H9 (cell line): ENCODE measurements at places on chromosomes 1 and 21.

DNA sequence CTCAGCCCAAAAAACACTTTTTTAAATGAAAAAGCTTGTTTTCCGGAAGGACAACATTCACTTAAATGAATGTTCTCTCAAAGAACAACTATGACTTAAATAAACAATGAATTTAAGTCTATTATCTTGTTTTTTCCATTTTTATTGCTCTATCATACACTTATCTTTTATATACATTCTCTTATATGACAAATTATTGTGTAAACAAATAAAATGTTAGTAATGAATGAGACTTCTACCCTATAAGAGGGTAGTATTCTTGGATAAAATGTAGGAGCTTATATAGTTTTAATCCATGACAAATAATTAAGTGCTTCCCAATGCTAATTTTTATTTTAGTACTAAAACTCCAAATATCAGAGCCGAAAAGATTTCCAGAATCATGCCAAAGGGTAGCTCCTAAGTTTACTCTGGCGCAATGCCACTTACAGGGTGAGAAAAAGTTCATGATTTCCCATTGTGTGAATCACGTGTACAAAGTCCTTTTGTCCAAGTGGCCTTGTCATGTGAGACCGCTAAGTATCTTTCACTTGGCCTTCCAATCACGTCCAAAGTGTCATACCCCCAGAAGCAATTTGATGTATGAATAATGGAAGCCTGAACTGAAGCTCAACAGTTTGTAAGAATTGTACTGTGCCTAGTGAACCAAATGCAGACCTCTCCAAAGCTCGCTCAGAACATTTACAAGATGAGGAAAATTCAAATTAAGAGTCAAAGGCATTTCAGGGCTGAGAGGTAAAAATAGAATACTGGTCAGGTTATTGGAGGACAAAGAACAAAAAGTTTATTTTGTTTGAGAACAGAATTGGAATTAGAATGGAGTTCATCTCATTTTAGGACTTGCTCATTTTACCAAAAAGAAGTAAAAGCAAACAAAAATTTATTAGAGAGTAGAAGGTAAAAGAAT is 56.6 kb upstream of the C1orf21 start:
- no peak for DNase-seq

DNA sequence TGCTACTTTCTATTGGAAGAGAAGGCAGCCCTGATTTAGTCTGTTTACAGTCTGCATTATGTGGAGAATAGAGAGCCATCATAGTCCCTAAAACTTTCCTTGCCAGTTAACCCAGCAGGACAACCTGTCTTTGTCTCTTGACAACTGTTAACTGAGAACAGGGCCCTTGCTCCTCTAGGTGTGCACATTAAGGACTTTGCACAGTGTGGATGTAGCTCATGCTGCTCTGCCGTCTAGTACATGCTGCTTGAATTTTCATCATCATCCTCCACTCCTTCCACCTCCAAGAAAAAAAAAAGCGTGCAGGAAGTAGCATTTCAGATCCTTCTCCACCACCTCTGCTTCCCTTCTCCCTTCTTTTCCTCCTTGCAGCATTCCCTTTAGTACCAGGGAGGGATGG is 91.5 kb downstream of the PBX1 start:
- DNase-seq: no peak

- no peak for DNase-seq
These were observed 17.8 kb downstream of the GBP6 start for GRCh38 chr1:89381618-89382017.

GRCh38 chr1:168972887-168973286 is 133.6 kb upstream of the ATP1B1 start:
- no peak for DNase-seq

- peak; percentile 22 for DNase-seq
These were observed 3.8 kb downstream of the TRAF5 start for GRCh38 chr1:211330282-211330936.

- DNase-seq: no peak
These were observed 6.3 kb upstream of the GPR25 start for GRCh38 chr1:200866521-200866920.

- no peak for DNase-seq
These were observed 20.9 kb downstream of the TTLL7 start for GRCh38 chr1:83978056-83978455.

GRCh38 chr1:32900956-32901822 is at the start of gene TMEM54:
Gene TMEM54, minus strand, starts transcription at chr1:32901389. Its CDS starts 151 bp downstream, at chr1:32901238.
- DNase-seq: no peak

DNA sequence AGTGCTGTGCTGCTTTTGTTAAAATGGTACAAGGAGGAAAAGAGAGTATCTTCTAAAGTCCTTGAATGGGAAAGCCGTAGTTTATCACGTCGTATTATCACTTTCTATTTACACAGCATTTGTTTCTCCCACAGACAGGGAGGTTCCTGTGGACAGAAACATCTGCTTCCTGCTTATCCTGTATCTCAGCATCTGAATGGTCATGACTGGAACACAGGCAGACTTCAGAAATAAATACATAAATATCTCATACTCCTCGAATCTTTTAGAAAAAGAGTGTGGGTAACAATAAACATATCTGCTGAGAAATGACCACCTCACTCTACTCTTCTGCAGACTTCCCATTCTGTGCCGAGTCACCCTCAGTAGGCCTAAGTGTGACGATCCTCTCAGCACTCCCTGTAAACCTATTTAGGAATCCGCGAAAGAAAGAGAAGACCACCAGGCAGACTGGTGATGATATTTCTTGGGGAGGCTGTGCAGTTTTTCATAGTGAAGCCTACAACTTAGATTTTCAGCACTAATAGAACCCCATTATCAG is 393.5 kb downstream of the SMYD3 start:
- no peak for DNase-seq

DNA sequence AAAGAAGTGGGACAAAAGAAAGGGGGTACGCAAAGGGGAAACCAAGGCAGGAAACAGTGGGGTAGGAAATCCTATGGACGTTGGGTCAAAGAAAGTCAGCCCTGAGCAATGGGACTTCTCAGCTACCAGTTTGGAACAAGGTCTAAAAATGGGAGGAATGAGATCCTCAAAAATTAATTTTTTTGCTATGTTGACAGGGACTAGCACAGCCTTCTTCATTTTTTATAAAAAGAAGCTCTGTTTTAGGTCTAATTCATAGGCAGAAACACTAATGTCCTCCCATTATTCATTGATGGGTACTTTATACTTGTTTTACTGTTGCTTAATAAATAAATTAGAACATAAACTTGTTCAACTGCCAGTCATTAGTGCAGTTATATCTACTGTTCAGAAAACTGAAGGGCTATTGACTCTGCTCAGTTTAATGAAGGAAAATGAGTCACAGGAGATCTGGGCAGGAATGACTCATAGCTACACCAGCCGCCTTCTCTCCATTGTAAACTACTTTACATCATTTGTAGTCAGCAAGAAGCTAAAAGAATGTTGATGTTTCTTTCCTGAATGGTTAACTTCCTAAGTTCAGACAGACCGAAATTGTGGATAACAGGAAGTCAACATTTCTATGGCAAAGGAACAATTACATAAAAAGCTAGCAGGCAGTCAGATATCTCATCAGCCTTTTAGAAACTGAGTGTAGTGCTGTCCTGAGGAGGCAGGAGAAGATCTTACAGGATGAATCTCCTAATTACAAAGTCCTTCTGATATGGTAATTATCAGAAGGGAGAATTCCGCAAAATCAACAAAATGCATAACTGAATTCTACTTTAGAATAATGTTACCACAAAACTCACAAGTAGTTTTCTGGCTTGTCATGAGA is 356.4 kb upstream of the PKN2 start:
- DNase-seq: no peak

DNA sequence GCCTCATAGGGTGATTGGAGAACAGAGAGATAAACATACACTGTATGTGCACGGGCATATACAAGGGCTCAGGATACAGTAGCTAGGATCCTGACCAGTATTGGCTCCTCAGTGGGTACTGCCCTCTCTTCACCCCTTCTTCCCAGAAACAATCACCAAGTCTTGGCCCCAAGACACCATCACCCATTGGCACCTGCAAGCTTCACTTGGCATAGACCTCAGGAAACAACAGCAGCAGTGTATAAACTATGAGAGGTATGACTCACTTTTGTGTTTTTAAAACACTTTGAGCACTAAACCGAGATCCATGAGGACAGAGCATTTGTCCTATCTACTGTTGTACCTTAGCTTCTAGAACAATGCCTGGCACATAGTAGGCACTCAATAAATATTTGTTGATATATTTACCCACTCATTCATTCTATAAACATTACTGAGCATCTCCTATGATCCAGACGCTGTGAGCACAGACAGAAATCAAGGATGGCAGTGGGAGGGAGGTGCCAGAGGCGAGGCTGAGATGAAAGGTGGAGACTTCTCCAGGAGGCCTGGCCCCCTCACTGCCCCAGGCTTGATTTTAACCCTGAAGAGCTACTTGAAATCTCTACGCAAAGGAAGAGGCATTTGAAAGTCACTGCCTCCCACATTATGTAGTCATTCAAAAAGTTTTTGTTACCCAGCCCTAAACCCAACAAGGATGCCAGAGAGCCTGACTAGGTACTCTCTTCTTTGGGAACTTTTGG is 95.2 kb downstream of the CAMK2N1 start:
- no peak for DNase-seq

GRCh38 chr1:230768903-230769570 is 21.8 kb downstream of the CAPN9 start:
- DNase-seq: no peak

DNA sequence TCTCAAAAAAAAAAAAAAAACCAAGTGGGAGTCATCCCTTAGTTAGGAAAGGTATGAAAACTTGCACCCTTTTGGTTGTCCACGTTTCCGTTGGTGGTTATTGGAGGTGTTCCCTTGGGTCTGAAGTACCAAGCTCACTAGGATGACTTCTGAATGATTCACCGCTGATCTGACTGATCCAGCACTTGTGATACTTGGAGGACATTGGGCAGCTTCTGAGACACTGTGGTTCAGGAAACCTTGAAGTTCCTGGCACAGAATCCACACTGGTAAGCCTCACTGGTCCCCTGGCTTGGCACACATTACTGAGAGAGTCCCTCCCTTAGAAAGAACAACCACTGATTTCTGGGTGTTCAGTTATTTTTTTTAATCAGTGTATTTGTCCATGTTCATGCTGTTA is 91.9 kb downstream of the RYR2 start:
- no peak for DNase-seq

DNA sequence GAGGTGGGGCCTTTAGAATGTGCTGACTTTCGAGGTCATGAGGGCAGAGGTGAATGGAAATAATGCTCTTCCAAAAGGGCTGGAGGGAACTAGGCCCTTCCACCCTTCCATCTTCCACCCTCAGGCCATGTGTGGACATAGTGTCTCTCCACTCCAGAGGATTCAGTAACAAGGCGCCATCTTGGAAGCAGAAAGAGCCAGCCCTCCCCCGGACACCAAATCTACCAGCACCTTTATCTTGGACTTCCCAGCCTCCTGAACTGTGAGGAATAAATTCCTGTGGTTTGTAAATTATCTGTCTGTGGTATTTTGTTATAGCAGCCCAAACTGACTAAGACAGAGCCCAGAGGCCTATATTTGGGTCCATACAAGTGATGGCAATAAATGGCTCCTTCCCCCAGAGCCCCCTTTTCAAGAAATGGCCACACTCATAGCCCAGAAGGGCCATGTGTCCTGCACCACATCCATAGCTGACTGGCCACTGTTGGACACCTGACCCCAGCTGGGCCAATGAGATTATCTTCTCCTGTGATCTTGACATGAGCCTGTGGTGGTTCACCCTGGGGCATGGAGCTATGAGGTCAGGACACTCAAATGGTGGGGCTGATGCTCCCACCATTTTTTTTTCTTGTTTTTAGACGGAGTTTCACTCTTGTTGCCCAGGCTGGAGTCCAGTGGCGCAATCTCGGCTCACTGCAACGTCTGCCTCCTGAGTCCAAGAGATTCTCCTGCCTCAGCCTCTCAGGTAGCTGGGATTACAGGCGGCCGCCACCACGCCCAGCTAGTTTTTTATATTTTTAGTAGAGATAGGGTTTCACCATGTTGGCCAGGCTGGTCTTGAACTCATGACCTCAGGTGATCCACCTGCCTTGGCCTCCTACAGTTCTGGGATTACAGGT is 114.9 kb downstream of the RRAGC start:
- DNase-seq: no peak

GRCh38 chr1:20983297-20983889 is 193.3 kb downstream of the EIF4G3 start:
- DNase-seq: no peak

GRCh38 chr1:70382682-70383081 is 28.2 kb upstream of the ANKRD13C start:
- no peak for DNase-seq

- DNase-seq: no peak
These were observed 2.7 kb downstream of the DDX20 start for GRCh38 chr1:111758373-111758772.

GRCh38 chr1:98384461-98385141 is 276.9 kb upstream of the SNX7 start:
- DNase-seq: no peak

GRCh38 chr1:209565759-209566678 is 17.5 kb upstream of the CAMK1G start:
- DNase-seq: peak; percentile 90

GRCh38 chr1:84700070-84700469 is 9.8 kb upstream of the SSX2IP start:
- DNase-seq: no peak

DNA sequence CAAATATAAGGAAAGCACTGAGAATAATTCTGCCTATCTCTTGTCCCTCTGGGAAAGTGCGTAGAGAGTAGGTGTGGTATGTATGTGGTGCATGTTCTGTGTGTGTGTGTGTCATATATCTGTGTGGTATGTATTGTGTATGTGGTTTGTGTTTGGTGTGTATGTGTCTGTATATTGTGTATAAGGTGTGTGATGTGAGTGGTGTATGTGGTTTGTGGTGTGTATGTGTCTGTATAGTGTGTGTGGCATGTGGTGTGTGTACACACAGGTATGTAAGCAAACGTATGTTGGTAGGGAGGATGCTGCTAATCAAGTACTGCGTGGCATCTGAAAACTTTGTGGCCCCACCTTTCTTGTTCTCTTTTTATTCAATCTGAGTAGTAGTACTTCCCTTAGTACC is 68.3 kb upstream of the LAX1 start:
- no peak for DNase-seq

DNA sequence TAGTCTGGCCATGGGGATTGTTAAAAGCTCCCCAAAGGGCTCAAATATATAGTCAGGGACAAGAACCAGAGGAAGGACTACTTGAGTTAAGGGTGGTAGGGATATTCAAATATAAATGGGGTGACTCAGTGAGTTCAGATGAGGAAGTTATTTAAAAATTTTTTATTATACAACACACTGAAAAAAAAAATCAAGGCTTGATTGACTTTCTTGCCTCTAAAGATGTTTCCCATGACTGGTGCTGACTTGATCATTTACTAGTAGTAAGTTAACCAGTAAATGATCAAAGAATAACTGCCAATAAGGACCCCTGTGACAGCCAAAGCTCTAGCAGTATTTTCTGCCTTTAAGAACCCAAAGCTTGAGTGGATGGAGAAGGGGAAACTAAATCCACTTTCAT is 357.6 kb upstream of the NR5A2 start:
- DNase-seq: no peak

GRCh38 chr1:11856698-11857097 is 2.0 kb downstream of the NPPB start:
- DNase-seq: no peak

GRCh38 chr1:187270256-187270655 is 441.5 kb downstream of the PLA2G4A start:
- DNase-seq: no peak
